ENCODE measurements at places on chromosomes 12 and 14. TPM values are rescaled to one million over a fixed set of nuclear protein-coding genes. Genes with fewer than 3 reads are reported as not detected.
A peak's percentile ranks its signal among the peaks of the same experiment; 100 is the strongest.

DNA sequence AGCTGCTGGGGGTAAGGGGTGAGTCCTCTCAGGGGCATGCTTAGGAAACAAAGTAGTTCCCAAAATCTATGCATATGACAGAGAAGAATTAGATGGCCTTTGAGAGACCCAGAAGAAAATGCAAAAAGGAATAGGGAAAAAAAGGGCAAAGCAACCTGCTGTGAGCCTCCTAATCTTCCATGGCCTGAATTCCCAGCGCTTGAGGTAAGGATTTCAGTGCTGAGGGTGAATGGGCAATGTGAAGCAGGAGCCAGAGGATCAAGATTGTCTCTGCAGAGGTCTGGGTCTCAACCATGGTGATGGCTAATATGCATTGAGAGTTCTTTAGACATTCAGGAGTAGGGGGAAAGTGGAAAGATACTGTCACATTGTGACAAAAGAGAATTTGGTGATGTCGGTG lies 31.5 kb downstream of the GPR65 start:
- no peak overlapping the region for H3K27ac ChIP-seq
- peaks cover 6% of the 10 kb centered on the region for H3K36me3 ChIP-seq
- H3K4me1 ChIP-seq = peaks cover 5% of the 10 kb centered on the region
- no peak overlapping the region for H3K4me3 ChIP-seq
- H3K27me3 ChIP-seq = peaks cover 8% of the 10 kb centered on the region
- DNase-seq = no peak

GRCh38 chr12:52203079-52203921 lies 11.5 kb upstream of the KRT80 start:
- peaks cover 13% of the 10 kb centered on the region for H3K27me3 ChIP-seq
- peak overlapping the region; percentile 15 for H3K27ac ChIP-seq
- no peak for DNase-seq

- no peaks in the 10 kb centered on the region for H3K27me3 ChIP-seq
- no peak overlapping the region for H3K27ac ChIP-seq
- DNase-seq = no peak
- peaks cover 3% of the 10 kb centered on the region for H3K4me1 ChIP-seq
- no peaks in the 10 kb centered on the region for H3K36me3 ChIP-seq
These were observed 86.6 kb upstream of the FRMD6 start for GRCh38 chr14:51564986-51565604.

DNA sequence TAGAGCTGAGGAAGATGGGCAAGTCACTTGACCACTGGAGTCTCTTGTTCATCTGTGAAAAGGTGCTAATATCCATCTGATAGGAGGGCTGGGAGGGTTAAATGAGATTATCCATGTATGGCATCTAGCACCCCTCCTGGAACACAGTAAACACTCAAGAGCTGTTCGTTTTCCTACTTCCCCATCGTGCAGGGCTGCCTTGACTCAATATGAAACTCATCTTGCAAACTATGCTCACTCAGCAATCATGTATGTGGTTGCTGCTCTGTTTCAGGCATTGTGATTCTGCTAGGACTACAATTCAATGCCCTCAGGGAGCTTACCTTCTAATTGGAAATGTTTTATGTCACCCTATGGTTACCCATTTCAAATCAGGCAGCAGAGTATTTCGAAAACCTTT lies 395.6 kb downstream of the BCAT1 start:
- peaks cover 2% of the 10 kb centered on the region for H3K27me3 ChIP-seq
- no peak overlapping the region for H3K27ac ChIP-seq
- no peak for DNase-seq
- H3K4me1 ChIP-seq = no peaks in the 10 kb centered on the region
- H3K4me3 ChIP-seq = no peak overlapping the region

DNA sequence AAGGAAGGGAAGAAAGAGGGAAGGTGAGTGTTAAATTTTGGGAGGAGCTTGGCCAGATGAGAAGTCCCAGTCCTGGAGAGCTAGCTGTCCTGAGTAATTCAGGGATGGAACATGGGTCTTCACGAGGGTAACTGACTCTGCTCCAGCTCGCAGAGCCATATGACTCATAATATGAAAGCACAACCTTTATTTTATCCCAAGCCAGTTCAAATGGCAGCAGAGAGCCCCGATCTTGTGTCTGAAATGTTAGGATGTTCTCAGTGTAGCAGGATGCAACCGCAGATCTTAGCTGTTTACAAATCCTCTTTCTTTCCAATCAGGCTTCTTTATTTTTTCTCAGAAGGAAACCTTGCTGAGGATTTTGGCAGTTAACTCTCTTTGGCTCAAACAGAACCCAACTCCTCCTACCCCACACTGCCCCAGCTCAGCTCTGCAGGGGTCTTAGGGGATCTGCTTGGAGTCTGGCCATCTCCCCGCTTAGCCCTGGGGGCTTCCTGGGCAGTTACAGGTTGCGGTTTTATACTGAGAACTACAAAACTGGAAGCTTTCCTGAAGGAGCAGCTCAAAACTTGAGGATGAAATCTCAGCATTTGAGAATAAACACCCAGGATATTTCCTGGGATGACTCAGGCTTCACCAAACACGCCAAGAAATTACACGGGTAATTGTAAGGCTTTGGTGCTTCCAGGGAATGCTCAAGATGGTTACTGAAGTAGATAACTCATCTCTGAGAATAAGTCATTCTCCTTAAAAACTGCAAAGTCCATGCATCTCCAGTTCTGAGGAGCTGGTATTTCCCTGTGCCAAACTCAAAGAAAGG lies 92.5 kb downstream of the VCPKMT start:
- H3K27me3 ChIP-seq = no peaks in the 10 kb centered on the region
- H3K4me3 ChIP-seq = no peak overlapping the region
- H3K4me1 ChIP-seq = peaks cover 29% of the 10 kb centered on the region
- H3K27ac ChIP-seq = no peak overlapping the region

GRCh38 chr14:60721326-60722106 lies 2.6 kb downstream of the SIX4 start:
- peaks cover 3% of the 10 kb centered on the region for H3K36me3 ChIP-seq
- peak; percentile 75 for DNase-seq
- no peak overlapping the region for H3K27ac ChIP-seq
- peaks cover 61% of the 10 kb centered on the region for H3K27me3 ChIP-seq

GRCh38 chr14:95174184-95174792 lies 17.0 kb upstream of the DICER1 start:
- no peak overlapping the region for H3K4me3 ChIP-seq
- H3K4me1 ChIP-seq = no peaks in the 10 kb centered on the region
- H3K27me3 ChIP-seq = peaks cover 13% of the 10 kb centered on the region
- no peaks in the 10 kb centered on the region for H3K36me3 ChIP-seq
- H3K27ac ChIP-seq = no peak overlapping the region

The TTC6 gene
- total RNA-seq = not detected

The KLRD1 gene
- 1.2 TPM for total RNA-seq

Measured in activated CD4-positive, alpha-beta T cell treated with anti-CD3 and anti-CD28 coated beads, Interleukin-2, amount 10 ng/mL, durations not matched to agents 24 days and 14 days (primary cell).